ENCODE measurements at places on chromosomes 4 and X. TPM values are rescaled to one million over a fixed set of nuclear protein-coding genes. Genes with fewer than 3 reads are reported as not detected.

GRCh38 chrX:120794525-120794975 lies 81.1 kb downstream of the CT47B1 start:
- DNase-seq: no peak

Gene XG
- 0.14 TPM for polyA plus RNA-seq

Gene FAM47E
- polyA plus RNA-seq: 7.2 TPM

Gene TEX13C
- not detected for polyA plus RNA-seq

Gene SH3TC1
- polyA plus RNA-seq: 19.3 TPM

Gene SMIM31
- polyA plus RNA-seq: 0.55 TPM

DNA sequence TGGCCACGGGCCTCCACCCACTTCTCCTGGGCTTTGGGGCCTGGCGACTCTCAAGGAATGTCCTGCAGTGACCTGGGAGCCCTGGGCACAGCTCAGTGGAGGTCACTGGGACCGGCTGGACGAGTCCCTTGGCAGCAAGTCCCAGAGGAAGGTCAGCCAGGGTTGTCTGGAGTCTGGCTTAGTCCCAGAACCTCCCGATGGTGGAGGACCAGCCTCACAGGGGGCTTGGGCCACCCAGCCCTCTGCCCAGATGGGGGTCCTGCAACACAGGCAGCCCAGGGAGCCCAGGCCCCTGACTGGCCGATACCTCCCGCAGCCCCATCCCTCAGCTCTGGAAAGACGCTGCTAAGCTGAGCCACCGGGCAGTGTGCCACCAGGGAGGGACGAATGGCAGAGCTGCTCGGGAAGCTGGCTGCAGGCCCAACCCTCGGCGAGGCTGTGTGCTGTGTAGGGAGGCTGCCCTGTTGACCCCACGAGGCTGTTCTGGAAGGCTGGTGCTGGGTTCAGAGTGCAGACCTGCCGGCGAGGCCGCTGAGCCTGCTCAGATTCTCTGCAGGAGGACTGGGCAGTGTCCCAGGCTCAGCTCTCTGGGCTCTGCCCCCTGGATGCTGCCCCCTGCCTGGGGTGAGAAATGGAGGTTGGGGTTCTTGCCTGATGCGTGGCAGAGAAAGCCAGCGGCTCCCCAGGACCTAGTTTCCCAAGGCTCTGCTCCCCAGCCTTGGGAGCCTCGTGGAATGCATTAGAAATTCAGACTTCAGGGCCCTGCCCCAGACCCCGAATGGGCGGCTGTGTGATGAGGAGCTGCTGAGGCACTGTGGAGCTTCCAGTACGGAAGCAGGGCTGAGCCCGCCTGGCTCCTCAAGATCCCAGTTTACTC lies 61.7 kb downstream of the ADRA2C start:
- DNase-seq: no peak

DNA sequence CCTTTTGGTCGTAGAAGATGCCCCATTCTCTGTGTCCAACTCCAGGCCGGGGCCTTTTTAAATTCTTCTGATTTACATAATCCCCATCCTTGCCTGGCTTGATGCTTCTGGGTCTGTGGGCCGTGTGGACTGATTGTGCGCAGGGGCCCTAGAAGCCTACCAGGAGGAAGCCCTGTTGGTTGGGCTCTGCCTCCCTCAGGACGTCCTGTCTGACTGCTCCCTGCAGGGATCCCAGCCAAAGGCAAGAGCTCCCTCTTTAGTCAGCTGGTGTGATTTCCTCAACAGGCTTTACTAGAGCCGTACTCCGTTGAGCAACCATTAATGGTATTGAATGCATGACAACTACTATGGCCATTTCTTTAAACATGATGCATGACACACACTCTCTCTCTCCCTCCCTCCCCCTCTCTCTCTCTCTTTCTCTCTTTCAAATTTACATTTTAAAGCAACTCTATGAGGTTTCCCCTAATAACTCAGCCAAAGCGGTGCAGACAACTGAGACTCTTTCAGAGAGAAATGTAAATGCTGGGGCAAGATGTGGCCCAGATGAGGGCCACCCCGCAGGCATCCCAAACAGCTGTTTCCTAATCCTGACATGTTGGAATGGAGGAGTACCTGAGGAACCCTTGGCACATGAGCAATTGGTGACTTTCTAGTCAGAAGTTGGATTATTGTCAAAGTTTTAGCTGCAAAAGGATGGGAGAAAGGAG lies 117.3 kb downstream of the DRD5 start:
- no peak for DNase-seq

- no peak for DNase-seq
These were observed 1779.0 kb downstream of the PCDH7 start for GRCh38 chr4:32499171-32499570.

GRCh38 chrX:10952619-10953018 lies 158.5 kb upstream of the HCCS start:
- DNase-seq: no peak

GRCh38 chr4:135120195-135120594 lies 918.6 kb upstream of the PABPC4L start:
- DNase-seq: no peak

GRCh38 chr4:11597506-11597905 lies 168.8 kb upstream of the HS3ST1 start:
- no peak for DNase-seq

- no peak for DNase-seq
These were observed 286.1 kb downstream of the INPP4B start for GRCh38 chr4:142559986-142560385.

DNA sequence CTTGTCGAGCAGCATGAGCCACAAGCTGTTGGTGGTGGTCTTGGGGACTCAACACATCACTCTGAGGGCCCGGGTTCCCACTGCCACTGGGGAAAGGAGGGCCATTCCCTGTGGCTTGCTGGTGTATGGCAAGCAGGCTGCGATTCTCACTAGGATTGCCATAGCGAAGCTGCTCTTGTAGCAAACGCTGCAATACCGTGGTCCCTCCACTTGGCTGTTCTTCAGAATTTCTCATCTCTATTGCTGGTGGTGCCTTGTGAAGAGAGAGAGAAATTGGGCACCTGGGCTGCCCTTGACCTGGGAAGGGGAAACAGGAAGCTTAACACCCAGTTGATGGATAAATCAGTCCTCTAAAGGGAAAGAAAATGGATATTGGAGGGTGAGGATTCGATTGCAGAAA lies 17.7 kb downstream of the AMOT start:
- no peak for DNase-seq

- no peak for DNase-seq
These were observed 594 bp upstream of the ARHGAP24 start for GRCh38 chr4:85474356-85474755.

GRCh38 chr4:88960576-88960975 lies 96.4 kb downstream of the FAM13A start:
- no peak for DNase-seq

GRCh38 chrX:64894454-64895038 lies 81.7 kb downstream of the ZC4H2 start:
- peak; percentile 1 for DNase-seq

Gene PFKFB1
- polyA plus RNA-seq: 0.54 TPM

GRCh38 chr4:1061056-1061700 lies 49.8 kb downstream of the FGFRL1 start:
- DNase-seq: no peak
